ENCODE measurements at places on chromosomes 12 and 14. TPM values are rescaled to one million over a fixed set of nuclear protein-coding genes. Genes with fewer than 3 reads are reported as not detected.

DNA sequence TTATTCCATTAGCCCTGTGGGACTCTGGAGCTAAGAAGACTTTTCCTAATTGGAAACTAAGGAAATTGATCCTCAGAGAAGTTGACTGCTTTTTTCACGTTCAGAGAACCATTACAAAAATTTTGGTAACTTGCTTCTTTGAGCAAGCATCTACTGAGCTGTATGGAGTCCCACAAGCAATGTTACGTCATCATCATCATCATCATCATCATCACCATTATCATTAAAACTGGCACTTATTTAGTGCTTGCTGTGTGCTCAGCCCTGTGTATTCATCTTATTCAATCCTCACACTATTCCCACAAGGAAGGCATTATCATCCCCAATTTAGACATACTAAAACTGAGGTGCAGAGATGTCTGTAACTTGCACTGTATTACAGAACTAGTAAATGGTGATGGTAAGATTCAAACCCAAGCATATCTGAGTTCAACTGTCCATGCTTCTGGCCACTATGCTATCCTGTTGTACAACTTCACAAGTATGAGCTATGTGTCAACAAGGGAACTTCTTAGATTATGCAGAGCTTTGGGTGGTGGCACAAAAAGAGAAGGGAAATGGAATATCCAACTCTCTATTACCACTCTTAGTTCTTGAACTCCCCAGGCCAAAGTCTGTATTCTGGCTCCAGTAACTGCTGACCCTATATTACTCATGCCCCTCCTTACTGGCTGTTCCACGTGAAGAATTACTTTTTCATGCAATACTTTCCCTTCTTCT lies 6.3 kb downstream of the KRT1 start:
- DNase-seq, result no peak

- DNase-seq, result no peak
These were observed 6.3 kb downstream of the FRS2 start for GRCh38 chr12:69476276-69477017.

DNA sequence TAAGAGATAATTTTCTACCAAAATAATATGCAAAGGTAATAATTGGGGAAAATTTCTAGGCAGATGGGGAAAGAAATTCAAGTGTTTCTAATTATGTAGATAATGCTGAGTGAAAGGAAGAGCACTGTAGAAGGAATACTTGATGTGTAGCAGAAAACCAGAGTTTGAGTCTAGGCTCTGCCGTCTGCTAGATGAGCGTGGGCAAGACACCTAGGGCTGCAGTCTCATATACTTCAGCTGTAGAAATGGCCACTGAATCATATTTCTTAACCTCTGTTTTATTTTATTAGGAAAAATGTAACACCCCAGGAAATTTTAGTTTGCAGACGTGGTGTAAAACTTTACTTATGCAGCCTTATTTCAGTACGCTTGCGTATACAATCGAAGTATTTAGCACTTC lies 59.8 kb upstream of the SLC38A2 start:
- DNase-seq, result no peak

DNA sequence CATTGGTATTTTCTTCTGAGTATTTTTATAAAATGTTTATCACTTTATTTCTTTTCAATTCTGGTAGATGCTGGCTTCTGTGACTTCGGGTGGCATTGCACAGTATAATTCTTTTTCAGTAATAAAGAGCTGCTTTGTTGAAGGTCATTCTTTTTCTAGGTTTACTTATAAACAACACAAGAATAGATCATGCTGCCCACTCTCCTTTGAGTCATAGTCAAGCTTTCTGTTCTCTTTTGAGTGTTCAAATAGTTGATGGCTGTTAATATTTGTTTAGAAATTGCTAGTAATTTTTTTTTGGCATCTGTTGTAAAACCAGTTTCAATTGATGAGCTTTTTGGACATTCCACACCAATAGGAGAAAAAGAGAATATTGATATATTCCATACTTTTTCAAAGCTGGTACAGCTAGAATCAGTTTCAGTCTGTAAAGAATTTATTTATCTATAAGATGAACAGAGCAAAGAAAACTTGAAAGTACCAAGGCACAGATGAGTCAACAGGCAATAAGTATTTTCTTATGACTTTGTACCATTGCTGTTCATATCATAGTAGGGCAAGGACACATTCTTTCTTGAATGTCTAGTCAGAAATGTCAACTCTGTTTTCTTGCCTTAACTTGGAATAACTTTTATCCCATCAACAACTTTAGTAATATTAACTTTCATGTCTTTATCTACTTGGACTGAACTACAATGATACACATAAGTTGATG lies 513.0 kb upstream of the SEL1L start:
- no peak for DNase-seq

- no peak for DNase-seq
These were observed 7.7 kb upstream of the DCP1B start for GRCh38 chr12:2011643-2012607.

GRCh38 chr12:85507456-85507855 lies 227.4 kb downstream of the ALX1 start:
- no peak for DNase-seq

DNA sequence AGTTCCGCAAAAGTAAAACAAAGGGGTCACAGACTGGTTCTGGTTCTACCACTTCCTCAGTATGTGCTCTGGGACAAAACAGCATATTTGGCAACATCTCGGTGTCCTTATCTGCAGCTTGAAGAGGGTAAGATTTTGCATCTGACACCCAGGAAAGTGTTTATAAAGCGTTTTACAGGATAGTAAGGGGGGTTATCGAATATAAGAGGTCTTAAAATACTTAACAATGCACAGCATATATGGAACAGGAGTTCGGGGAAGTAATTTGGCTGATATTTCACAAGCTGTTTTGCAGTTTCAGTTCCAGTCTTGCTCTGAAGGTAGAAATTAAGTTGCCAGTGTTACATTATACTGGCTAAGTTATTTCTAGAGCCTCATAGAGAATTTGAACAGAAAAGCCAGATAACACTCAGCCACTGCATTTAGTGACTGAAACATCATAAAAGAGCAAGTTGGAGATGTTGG lies 904 bp upstream of the MAP4K5 start:
- DNase-seq, result no peak

DNA sequence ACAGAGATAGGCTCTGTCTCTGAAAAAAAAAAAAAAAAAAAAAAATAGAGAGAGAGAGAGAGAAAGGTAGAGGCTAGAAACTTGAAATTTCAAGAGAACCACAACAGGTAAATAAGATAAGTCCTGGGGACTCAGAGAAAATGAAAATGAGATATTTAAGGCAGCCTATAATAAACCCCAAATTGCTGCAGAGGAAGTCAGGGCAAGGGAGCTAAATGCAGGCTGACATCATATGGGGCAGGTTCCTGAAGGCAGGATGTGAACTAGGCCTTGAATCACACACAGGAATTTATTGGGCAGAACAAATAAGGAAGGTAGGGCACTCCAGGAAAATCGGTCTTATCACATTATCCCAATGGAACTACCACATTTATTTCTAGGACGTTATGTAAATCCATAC lies 54.9 kb upstream of the NUDT4 start:
- no peak for DNase-seq

DNA sequence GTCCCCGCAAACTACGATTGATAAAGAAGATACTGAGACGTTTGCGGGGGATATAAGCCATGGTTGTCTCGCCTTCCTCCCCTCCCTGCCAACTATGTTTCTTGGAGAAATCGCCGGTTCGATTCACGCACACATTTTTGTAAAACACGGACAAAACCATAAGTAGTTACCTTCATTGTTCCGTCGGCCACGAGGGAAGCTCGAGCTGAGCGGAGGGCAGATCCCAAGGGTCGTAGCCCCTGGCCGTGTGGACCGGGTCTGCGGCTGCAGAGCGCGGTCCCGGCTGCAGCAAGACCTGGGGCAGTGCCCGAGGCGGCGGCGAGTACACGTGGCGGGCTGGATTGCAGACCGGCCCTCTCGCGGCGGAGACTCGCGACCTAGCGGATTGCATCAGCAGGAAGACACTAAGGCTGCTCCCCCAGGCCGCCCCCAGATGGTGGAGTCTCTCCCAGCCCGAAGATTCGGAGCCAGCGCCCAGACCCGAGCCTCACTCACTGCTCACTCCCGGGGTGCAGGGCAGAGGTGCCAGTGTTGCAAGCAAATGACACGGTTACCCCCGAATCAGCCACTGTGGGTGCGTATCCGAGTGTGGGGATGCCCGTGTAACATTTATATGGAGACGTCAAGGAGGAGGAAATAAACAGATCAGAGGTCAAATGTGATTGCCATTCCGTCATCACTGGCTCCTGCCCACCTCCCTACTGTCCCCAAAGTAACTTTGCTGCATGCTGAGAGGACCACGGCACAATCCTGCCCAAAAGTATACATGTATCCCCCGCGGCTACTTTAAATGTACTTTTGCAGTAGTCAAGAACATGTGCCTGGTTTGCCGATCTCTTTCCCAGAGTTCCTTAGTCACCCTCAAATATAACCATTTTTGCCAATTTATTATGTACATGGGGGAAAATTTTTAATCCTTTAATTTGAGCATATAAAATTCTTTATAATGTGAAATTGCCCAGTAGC lies at the start of gene BCAT1:
Gene BCAT1, minus strand, starts transcription at position 345 of the 966 bp plus-strand sequence. Its CDS starts 169 bp downstream, at position 176.
- no peak for DNase-seq

GRCh38 chr12:74598819-74599218 lies 61.2 kb downstream of the ATXN7L3B start:
- DNase-seq, result no peak

- DNase-seq, result no peak
These were observed 7.9 kb downstream of the CKAP4 start for GRCh38 chr12:106239951-106240335.

DNA sequence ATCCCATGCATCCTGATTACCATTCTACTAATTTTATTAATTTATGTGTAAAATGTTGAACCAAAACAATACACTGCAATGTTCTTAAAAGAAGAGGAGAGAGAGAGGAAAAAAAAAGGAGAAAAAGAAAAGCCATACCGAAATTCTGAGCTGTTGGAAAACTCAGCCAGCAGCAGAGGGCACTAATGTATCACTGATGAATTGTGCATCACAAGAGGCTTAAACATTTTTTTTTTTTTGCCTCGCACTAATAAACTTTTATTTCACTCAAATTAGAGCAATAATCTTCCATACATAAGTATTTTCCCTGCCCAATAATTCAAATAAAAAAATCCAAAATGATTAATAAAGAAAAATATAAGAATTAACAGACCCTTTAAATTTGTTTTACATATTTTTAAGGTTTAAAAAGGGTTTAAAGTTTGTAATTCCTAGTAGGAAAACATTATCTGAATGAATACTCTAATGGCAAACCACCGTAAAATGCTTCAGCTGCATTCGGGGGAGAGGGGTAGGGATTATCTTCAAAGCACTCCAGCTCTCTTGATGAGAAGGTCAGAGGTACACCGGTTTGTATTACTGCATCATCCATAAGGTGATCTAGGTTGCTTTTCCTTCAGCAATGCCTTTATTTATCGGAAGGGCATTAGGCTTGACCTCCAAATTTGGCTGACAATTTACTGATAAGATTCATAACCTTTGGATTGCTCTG lies 41.9 kb downstream of the ATP23 start:
- no peak for DNase-seq

DNA sequence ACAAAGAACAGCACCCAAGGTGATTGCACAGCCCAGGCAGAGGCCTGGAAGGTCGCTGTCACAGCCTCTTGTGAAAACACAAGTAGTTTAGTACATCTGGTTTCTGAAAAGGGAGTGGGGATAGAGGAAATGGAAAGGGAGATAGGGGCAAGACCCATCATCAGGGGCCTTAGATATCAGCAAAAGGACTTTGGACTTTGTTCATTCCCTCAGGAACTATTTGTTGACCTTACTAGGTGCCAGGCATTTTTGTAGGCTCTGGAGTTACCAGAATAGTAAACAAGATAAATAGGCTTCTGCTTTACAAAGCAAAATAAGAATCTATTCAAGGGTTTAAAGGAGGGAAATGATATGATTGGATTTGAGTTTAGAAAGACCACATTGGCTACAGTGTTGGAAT lies 199.4 kb upstream of the CDKN3 start:
- no peak for DNase-seq

DNA sequence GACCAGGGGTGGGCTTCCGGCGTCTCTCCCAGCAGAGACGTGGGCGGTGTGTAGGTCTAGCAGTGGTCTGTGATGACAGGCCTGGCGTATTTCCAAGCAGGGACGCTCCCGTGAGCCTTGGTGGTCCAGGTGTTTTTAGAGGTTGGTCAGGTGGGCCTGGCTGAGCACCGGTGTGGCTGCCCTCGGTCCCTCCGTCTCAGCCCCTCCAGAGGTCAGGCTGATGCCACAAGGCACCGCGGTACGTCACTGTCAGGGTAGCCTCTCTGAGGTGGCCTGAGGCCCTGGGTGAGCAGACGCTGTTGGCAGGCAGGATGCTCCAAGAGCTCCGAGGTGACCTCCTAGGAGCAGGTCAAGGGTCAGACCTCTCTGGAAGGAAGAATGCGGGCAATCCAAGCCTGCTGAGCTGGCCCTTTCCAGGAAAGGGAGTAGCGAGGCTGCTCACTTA lies 13.6 kb downstream of the MTA1 start:
- no peak for DNase-seq

Gene CCDC38
- 0.49 TPM for total RNA-seq

Gene FOXM1
- total RNA-seq, result 0.99 TPM

Gene C1QL4
- total RNA-seq, result not detected

Gene C12orf50
- 0.10 TPM for total RNA-seq

Gene SDR9C7
- total RNA-seq, result not detected

Gene PMCH
- total RNA-seq, result 1.2 TPM

Gene KRT86
- total RNA-seq, result not detected

Data from T-cell (primary cell).